ENCODE measurements at places on chromosomes 7 and 10. TPM values are rescaled to one million over a fixed set of nuclear protein-coding genes. Genes with fewer than 3 reads are reported as not detected.

HEPACAM2 gene
- not detected for total RNA-seq

ECHS1 gene
- 42.0 TPM for total RNA-seq

CPN1 gene
- total RNA-seq, result not detected

CDK1 gene
- 138 TPM for total RNA-seq

FXYD4 gene
- not detected for total RNA-seq

AFAP1L2 gene
- 2.0 TPM for total RNA-seq

FAM107B gene
- 148 TPM for total RNA-seq

LGI1 gene
- total RNA-seq, result not detected

PHKG1 gene
- 1.2 TPM for total RNA-seq

OPN4 gene
- not detected for total RNA-seq

ARID5B gene
- 73.8 TPM for total RNA-seq

DNA sequence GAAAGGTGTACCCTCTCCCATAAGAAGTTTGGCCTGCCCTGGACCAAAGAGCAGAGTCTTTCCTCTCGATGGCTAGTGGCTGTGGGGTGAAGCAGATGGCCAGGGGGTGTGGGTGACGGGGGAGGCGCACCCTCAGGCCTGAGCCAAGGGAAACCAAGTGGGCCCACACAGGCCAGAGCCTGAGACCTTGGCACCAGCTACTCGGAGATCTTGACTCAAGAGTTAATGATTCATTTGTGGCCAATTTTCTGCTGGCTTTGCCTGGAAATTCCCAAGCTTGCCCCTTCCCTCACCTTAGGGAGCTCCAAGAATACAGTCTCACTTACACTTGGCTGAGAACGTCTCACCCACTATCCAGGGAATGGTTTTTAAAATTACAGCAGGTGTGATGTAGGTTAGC is 42.7 kb downstream of the ZMIZ1 start:
- no peak for DNase-seq

- DNase-seq, result no peak
Observed at GRCh38 chr10:31702005-31702404, 226.6 kb downstream of the ARHGAP12 start.

DNA sequence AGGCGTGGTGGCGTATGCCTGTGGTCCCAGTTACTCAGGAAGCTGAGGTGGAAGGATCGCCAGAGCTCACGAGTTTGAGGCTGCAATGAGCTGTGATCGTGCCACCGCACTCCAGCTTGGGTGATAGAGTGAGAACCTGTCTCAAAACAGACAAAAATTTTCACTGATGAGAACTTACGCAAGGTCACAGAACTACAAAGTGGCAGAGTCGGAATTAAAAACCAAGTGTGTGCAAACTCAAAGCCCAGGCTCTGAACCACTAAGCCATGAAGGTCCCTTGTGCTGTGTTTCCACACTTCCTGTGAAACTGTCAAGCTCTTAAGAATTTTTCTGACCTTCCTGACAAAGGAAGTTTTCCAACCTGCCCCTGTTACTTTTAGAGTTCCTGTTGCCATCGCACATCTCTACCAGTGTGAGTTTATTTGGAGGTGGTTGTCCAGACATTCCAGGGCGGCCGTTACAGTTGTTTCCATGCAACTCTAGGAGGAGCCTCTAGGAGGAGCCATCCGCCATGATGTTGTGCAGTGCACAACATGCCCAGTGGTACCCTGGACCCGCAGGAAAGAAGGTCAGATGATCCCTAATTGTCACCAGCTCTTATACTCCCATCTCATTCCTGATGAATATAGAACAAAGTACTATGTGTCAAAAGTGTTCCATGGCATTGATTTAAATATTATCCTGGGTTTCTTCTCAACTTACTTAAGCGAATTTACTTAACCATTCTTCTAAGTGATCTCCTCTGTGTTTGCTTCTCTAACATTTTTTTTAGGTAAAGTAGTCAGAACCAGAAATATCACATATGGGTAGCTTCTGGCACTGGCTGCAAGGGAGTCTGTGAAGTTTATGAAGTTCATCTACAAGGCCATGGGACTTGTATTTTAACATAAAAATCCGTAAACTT is 49.0 kb upstream of the LYZL1 start:
- DNase-seq, result peak; percentile 8

DNA sequence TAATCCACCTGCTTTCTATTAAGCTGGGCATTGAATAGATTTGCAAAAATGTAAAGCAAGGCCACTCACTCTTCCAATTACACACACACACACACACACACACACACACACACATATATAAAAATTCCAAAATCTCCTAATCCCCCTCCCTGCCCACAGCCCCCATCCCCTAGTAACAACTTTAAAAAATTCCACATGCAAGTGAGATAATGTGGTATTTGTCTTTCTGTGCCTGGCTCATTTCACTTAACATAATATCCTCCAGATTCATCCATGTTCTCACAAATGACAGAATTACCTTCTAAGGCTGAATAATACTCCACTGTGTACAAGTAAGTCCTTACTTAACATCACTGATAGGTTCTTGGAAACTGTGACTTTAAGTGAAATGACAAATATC is 24.2 kb downstream of the SH2D4B start:
- DNase-seq, result no peak

DNA sequence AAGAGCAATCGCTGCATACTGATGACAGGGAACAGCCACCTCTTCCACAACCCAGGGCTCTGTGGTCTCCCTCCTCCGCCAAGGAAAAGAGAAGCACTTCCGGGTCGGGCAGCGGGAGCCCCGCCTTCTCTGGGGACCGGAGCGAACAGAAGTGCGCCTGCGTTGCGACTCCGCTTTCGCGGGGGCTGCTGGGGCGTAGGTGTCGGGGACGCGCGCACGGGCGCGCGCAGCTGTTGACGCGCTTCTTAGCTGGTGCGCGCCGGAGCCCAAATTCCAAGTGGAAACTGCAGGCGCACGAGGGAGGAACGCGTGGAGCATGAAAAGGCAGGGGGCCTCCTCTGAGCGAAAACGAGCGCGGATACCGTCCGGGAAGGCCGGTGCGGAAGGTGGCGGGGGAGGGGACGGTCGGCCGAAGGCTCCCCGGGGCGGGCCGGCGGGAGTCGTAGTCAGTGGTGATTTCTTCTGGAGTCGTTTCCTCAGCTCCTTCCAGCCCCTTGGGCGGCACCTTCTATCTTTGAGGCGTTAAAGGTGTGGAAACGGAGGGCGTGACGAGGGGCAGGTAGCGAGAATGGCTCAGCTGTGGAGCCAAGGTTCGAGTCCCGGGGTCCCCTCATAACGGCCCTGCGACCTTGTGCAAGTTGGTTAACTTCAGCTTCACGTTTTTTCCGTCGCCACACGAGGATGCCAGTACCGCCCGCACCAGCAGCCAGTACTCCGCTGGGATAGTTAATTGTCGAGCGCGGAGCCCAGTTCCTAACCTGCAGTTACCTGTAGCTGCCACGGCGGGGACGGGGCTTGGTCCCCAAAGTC is at the start of the genes COX15 and CUTC:
Gene COX15 (minus strand): TSS at position 95 of the 810 bp plus-strand sequence. CDS start 78 bp downstream, at position 17.
Gene CUTC (plus strand): TSS at position 202 of the 810 bp plus-strand sequence. CDS start 115 bp downstream, at position 317.
- DNase-seq, result peak; percentile 97

DNA sequence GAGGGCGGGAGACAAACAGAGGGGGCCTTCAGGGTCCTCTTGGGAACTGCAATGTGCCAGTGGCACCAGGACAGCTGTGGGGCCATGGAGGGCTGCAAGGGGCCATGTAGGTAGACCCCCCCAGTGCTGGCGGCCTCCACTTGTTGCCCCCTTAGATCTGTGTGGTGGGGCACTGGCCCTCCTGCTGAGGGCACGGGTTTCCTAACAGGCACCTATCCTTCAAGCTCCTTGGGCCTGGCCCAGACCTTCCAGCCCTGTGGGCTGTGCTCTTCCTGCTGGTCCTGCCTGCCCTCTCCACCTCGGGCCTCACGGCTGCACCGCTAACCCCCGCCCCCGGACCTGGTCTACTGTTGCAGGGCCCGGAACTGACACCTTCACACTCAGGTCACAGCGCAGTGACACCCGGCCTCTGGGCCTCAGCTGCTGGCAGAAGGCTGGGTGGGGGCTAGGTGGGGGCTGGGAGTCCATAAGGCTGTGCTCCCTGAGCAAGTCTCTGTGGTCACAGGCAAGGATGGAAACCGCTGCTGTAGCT is 12.6 kb downstream of the RASGEF1A start:
- no peak for DNase-seq

DNA sequence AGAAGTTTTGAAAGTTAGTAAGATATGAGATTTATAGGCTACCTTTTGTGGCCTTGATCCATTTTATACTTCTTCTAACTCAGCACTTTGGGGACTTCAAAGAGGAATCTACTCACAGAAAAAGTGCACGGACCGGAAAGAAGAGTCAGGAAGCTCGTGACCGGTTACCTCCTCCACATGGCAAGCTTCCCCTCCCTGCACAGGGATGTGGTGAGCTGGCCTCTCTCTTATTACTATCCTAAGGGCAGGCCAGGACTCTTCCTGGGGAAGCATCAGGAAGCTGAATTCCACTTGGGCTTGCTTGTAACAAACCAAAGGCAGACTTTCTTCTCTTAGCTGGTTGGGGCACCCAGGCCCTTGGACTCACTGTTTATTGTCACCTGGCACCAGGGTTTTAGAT is 170.8 kb upstream of the GLI3 start:
- DNase-seq, result no peak

DNA sequence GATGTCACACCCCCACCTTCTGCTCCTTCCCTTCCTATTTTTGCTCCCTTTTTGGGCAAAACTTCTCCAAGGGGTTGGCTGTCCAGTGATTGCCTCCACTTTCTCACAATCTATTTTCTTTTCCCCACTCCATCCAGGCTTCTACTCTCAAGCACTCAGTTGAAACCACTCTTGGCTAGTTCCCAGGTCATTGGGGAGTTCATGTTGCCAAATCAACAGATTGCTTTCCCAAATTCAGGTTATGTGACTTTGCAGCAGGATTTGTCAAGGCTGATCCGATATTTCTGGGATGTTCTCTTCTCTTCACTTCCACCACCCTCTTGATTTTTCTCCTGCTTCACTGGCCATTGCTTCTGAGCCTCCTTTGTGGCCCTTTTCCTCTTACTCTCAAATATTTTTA is 258.7 kb upstream of the SLC26A5 start:
- no peak for DNase-seq

DNA sequence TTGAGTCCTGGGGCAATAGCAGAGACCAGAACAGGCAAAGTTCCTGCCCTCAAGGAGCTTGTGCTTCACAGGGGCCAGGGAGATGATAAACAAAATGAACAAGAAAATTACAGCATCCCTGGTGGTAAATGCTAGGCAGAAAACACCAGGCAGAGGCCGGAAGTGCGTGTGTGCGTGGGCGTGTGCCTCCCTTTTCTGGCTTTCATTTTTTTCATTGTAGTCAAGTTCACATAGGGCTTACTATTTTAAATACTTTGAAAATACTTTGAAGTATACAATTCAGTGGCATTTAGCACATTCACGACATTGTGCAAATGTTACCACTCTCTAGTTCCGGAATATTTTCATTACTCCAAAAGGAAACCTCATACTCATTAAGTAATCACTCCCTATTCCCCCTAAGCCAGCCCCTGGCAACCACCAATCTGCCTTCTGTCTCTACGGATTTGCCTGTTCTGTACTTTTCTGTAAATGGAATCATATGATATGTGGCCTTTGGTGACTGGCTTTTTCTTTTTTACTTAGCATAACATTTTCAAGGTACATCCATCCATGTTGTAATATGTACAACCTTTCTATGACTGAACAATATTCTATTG is 88.1 kb upstream of the PDCD4 start:
- DNase-seq, result peak; percentile 89

DNA sequence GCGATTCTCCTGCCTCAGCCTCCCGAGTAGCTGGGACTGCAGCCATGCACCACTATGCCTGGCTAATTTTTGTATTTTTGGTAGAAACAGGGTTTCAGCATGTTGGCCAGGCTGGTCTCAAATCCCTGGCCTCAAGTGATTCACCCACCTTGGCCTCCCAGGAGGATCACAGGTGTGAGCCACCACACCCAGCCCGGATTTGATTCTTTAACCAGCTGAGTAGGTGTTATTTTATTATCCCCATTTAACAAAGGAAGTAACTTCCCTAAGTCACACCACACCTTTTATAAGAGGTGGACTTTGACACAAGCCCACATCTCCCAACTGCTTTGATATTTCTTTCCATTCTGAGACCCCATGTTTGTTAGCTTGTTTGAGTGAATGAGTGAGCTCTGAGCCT is 25.0 kb downstream of the SLC25A28 start:
- no peak for DNase-seq

DNA sequence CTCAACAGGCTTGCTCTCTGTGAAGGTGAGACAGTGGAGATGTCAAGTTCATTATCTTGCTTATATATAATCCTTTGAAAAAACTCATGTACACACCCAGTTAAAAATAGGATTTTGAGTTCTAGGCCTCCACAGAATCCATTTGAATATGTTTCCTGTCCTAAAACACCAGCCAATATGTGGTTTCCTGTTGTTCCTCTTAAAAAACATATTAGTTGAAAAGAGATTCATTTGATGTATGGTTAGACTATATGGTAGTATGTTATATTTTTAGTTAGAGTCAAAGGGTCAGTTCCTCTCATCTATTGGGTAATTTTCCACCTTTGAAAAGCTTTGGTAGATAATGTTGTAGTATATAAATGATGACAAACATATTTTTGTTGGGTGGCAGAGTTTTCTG is 16.0 kb downstream of the PPP1R9A start:
- no peak for DNase-seq

DNA sequence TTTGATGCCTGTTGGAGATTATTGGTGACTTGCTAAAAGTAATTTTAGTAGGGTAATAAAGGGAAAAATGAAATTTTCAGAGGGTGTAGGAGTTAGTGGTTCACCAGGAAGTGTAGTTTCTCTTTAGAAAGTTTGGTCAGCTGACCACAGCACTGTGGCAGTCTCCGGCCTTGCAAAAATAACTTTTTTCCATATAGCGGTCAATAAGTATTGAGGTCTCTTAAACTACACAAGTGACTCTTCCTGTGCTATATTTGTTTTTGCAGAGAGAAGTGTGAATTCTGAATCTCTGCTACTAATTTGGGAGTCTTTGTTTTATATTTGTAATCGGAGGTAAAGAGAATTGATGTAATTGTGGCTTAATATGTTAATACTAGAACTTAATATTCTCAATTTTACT is 24.3 kb downstream of the PTPN12 start:
- DNase-seq, result no peak

- no peak for DNase-seq
Observed at GRCh38 chr7:89104748-89105685, 309.5 kb upstream of the TEX47 start.

DNA sequence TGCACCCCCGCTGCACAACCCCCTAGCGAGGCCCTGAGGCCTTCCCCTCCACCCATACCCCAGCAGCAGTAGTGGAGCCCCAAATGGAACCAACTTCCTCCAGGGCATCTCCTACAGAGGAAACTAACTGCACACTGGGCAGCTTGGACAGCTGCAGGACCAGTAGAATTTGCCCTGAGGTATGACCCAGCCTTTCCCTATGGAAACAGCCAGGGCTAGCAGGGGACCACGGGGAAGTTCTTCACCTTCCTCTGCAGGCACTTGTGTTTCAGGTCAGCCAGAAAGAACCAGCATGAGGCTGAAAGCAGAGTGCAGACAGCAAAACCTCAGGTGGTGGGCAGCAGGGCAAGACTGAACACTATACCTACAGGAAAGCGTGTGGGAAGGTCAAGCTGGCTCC is 5.7 kb upstream of the EEPD1 start:
- no peak for DNase-seq
